ENCODE measurements at places on chromosomes 16 and 17.

- DNase-seq = no peak
These were observed 56.6 kb downstream of the IRF8 start for GRCh38 chr16:85955566-85955965.

- DNase-seq = no peak
These were observed 17.1 kb downstream of the RAI1 start for GRCh38 chr17:17698371-17698770.

DNA sequence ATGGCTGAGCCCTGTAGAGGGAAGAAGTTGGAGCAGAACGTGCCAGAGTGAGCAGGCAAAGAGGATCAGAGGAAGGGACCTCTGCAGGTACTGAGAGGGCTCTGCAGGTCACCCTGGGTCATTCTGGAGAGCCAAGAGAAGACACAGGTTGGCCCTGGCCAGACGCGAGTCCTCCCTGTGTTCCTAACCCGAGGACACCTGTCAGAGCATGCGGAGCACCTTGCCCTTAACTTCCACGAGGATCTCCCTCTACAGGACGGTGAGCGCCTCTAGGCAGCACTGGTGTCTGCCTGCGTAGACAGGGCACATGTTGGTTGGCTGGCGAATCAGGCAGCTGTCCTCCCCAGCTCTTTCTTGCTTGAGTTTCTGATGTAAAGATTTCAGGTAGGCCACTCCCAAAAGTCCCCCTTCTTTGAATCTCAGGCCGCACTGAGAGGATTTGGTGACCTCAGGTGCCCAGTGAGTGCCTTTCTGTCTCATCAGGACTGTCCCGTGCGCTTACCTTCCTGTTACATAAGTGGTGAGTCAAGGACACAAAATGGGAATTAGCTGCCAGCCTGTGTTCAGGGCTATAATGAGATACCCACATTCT lies 45.3 kb downstream of the MPRIP start:
- DNase-seq = no peak

DNA sequence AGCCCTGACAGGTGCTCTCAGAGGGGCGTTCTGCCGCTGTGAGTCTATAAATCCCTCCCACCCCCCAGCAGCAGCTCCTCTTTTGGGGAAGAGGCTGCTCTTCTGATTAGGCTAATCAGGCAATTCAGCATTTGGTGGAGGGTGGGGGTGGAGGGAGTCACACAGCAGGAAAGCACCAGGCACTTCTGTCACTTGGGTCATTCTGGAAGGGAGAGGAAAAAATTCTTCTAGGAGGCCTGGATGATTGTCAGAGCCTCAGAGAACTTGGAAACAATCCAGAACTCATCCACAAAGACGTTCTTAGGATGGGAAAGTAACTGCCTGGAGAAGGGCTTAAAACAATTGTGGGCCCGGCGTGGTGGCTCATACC lies 7.3 kb upstream of the SSTR2 start:
- DNase-seq = no peak

DNA sequence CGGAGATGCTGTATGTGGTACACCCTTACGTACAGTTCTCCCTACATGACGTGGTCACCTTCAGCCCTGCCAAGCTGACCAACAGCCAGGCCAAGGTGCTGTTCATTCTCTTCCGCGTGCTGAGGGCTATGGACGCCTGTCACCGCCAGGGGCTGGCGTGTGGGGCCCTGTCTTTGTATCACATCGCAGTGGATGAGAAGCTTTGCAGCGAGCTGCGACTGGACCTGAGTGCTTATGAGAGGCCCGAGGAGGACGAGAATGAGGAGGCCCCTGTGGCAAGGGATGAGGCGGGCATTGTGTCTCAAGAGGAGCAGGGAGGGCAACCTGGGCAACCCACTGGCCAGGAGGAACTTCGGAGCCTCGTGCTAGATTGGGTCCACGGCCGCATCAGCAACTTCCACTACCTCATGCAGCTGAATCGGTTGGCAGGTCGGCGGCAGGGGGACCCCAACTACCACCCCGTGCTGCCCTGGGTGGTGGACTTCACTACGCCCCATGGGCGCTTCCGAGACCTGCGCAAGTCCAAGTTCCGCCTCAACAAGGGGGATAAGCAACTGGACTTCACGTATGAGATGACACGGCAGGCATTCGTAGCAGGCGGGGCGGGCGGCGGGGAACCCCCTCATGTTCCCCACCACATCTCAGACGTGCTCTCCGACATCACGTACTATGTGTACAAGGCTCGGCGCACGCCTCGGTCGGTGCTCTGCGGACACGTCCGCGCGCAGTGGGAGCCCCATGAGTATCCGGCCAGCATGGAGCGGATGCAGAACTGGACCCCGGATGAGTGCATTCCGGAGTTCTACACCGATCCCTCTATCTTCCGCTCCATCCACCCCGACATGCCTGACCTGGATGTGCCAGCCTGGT lies 1.4 kb downstream of the WDR81 start:
- DNase-seq = no peak

DNA sequence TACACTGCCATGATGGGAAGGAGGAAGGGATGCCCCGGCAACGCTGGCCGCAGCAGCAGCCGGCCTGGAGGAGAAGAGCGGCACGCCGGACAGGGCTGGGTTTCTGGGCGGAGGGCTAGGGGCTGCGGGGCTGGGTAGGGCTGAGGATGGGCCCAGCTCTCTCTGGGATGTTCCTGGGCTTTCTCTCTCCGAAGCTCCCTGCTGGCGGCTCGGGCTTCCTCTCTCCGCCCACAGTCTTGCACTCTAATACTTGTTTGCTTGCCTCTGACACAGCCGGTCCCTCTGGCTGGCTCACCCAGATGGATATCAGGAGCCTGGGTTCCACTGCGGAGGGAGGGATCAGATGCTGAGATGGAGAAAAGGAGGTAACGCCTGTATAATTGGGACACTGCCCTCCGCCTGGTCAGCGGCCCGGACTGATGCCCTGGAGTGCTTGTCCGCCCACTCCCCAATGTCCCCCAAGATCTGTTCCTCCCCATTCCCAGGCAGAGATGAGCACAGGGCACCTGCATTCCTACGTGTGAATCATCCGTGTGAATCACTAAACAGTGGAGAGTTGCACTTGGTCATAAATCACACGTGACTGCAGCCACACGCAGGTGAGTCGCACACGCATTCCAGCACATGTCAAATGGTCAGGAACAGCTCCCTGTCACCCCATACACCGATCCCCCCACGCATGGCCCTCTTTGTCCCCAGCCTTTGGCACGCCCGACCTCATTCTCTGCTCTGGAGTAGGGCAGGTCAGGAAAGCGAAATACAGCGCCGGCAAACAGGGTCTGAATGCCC lies at the start of gene ALOXE3:
ALOXE3 (minus strand) TSS at position 535 of the 789 bp plus-strand sequence; CDS start at position 11, 524 bp downstream.
- no peak for DNase-seq

GRCh38 chr16:23827057-23827456 lies 8.7 kb upstream of the PRKCB start:
- no peak for DNase-seq

- DNase-seq = no peak
These were observed 232.9 kb downstream of the UTP18 start for GRCh38 chr17:51493206-51493605.

GRCh38 chr17:40799859-40800258 lies at the start of gene KRT28:
Gene KRT28, minus strand, starts transcription at chr17:40799959. Its CDS starts 66 bp downstream, at chr17:40799893.
- no peak for DNase-seq

All from T-cell (primary cell).